ENCODE measurements at places on chromosomes 11 and 22. TPM values are rescaled to one million over a fixed set of nuclear protein-coding genes. Genes with fewer than 3 reads are reported as not detected.

- no peak for DNase-seq
Observed at GRCh38 chr11:86800960-86801272, 574 bp downstream of the PRSS23 start.

DNA sequence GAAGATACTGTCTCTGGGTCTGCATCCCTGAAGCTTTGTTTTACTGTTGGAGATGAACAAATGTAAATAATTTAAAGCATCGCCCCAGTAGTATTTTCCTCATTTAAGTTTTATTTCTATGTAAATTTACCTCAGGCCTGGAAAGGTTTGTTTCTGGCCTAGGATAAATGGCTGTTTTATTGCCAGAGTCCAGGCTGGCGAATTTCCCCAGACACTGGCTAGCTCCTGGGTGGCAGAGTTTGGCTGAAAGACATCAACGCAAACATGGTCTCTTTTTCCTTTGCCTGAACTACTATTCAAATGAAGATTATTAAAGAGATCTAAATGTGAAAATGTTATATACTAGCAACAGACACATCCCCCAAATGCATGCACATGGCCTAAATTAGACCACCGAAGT is 136.7 kb upstream of the SESN3 start:
- DNase-seq: no peak

Gene GLYATL1B
- total RNA-seq: not detected

Gene OR5B21
- not detected for total RNA-seq

Gene SLC17A6
- total RNA-seq: not detected

Gene RAC2
- total RNA-seq: 50.4 TPM

GRCh38 chr11:27679136-27680015 is 20.9 kb downstream of the BDNF start:
- DNase-seq: no peak

Gene MS4A6A
- total RNA-seq: 12.7 TPM

Gene C22orf31
- not detected for total RNA-seq

GRCh38 chr22:42368379-42369249 is 63.6 kb downstream of the NFAM1 start:
- peak; percentile 64 for DNase-seq

DNA sequence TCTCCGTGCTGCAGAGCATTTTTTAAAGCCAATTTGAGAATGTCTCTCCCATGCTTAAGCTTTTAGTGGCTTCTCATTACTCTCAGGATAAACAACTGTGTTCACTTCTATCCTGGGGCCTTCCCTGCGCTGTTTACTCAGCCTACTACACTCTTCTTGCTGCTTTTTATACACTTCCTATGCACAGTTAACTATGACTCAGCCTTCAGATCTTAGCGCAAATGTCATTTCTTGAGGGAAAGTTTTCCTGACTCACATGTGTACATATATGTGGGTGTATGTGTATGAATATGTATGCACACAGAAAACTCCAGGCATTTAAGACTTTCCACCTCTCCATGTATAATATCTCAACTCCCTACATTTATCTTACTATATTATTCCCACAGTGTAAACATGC is 9.8 kb downstream of the THAP12 start:
- DNase-seq: no peak

- DNase-seq: peak; percentile 11
Observed at GRCh38 chr11:47377571-47378009, 757 bp downstream of the SPI1 start.

Gene SCUBE2
- total RNA-seq: 1.7 TPM

Gene CTSW
- total RNA-seq: 1.1 TPM

Gene CDC42BPG
- 58.9 TPM for total RNA-seq

DNA sequence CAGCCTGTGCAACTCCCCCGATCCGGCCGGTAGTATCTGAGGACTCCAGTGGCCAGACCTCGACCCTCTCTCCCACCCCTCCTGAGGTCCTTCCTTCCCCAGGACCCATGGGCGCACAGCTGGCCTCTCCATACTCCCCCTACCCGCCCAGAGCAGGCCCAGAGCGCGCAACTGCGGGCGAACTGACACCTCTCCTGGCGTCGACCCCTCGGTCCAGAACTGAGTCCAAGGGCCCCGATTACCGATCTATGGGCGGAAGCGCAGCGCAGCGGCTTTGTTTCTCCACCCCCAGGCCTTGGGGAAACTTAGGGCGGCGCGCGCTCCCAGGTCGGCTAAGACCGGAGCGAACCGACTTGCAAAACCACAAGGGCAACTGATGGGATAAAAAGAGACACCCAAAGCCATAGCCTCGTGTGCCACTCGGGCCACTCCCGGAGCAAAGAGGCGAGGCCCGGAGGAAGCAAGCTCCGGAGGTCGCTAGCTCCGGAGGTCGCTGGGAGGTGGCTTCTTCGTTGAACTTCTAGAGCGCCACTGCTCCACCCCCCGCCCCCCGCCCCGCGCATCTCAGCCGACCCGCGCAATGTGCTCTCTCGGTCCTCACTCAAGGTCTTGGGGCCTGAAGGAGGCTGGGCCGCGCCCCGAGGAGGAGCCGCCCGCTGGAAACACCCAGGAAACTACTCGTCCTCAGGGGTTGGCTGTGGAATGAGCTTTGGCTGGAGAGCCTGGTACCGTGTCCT is 9.8 kb upstream of the ALX4 start:
- no peak for DNase-seq

DNA sequence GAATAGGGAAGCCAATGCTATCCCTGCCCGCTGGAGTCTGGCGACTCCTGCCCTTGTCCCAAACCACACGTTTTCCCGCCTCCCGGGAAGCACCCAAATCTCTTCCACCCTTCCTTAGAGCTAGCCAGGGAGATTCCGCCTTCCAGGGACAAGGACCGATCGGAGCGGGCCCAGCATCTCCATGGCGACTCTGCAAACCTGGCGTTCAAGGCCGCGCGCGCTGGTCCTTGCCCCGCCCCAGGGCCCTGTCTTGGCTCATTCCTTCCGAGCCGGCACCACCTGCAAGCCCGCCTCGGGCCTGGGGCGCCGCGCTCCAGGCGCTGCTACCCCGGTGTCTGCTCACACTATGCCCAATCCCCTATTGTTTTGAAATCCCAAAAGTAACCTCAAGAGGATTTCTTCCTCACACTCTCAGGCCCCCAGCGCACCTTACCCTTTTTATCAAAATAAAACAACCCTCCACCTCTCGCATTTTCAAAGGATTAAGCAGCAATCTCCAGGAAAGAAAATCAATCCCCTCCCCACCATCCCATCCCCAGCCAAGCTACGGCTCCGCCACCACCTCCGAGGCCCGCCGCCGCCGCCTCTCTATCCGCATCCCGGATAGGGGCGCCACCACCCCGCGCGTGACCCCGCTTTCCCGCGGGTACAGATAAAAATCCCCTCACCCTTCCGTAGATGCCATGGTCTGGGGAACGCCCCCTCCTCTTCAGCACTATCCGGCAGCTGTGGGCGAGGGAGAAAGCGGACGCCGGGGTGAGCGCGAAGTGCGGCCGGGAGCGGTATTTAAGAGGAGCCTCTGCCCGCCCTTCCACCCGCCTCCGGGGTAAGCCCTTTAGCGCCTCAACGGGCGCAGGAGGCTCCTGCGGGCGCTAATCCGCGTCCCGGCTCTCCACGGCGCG is 825 bp downstream of the SLC1A2 start:
- no peak for DNase-seq

DNA sequence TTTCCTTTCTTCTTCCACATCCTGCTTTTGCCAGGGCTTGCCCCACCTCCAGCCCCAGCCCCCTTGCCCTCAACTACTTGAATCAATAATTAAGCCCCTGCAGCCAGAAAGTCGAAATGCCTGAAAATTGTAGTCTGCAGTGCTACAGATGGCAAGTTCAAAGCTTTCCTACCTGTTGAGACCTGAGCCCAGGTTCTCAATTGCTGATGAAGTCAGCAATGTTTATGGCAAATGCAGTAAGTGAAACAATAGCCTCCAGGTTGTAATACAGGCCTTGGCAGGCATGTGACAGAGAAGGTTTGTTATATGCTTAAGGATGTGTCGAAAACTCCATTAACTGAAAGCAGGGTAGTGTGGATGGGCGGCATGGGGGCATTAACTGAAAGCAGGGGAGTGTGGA is 181.1 kb upstream of the SESN3 start:
- no peak for DNase-seq

DNA sequence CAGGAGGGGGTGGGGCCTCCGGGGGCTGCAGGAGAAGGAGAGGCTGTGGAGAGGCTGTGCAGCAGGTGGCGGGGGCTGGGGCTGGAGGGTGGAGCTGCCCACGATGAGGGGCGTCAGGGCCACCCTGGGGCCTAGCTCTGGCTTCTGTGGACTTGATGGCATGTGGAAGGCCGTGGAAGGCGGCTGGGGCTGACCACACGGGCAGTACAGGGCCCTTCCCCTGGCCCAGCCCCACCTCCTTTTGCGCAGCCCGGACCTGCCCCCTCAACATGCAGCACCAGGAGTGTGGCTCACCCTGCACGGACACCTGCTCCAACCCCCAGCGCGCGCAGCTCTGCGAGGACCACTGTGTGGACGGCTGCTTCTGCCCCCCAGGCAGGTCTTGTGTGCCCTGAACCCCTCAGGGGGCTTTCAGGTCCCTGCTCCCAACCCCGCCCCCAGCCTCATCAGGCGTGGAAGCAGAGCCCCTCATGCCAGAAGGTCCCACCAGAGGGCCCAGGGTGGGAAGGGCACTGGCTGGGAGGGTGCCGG is 6.1 kb downstream of the MUC5B start:
- no peak for DNase-seq

- no peak for DNase-seq
Observed at GRCh38 chr22:19984201-19984753, 32.3 kb downstream of the ARVCF start.

DNA sequence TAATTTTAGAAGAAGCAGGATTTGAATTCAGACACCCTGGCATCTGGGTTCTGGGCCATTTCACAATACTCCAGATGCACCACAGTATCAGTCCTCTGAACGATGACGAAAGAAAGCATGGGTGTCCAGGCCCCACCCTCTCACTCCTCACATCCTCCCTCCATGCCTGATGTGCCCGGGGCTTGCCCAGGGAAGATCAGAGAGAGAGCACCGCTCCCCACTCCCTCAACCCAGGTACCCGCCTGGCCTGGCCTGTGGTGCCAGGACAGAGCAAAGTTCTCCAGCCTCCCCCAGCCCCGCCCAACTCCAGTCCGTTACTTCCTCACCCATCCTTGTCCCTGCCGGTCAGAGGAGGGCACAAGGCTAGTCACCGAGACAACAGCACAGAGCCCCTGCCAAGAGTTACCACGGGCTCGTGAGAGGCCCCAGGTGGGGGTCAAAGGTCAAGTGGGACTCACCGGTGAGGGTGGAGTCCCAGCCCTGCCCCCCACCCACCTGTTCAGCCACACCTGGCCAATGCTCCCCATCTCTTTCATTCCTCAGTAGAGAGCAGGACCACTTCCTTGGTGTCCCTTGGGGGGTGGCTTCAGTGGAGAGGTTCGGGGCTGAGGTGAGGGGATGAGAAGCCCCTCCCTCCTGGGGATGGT is 8.1 kb downstream of the BCL9L start:
- DNase-seq: no peak

Gene RAG1
- 5.0 TPM for total RNA-seq

GRCh38 chr11:62770778-62771143 is 435 bp upstream of the TAF6L start:
- DNase-seq: no peak

Gene SEC14L3
- not detected for total RNA-seq

DNA sequence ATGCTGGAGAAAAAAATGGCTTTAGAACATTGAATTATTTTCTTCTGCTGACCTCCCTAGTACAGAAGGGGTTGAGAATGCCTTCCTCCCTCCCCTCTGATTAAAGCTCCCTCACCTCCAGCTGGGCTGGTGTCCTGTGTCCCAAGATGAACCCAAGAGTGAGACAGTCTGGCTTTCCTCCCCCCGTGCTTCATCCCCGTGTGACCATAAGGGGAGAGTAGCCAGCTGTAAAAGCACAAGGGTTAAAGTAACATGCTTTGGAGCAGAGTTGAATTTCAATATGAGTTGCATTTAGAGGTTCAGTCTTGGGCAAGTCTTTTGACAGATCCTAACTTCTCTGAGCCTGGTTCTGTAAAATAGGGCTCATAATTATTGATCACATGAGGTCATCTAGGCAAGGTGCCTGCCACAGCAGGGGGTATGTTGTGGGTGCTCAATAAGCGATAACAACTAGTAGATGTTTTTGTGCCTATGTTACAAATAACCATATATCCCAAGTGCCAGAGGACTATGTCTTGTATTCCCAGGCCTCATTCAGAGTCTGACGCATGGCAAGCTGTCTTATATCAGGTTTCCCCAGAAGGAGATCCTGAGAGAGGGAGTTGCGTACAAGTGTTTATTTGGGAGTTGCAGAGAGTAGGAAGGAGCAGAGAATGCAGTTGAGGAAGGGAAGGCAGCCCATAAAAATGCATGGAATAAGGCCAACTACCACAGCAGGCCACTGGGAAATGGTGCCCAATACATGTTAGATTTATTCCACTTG is 4.1 kb downstream of the PRG2 start:
- DNase-seq: no peak

DNA sequence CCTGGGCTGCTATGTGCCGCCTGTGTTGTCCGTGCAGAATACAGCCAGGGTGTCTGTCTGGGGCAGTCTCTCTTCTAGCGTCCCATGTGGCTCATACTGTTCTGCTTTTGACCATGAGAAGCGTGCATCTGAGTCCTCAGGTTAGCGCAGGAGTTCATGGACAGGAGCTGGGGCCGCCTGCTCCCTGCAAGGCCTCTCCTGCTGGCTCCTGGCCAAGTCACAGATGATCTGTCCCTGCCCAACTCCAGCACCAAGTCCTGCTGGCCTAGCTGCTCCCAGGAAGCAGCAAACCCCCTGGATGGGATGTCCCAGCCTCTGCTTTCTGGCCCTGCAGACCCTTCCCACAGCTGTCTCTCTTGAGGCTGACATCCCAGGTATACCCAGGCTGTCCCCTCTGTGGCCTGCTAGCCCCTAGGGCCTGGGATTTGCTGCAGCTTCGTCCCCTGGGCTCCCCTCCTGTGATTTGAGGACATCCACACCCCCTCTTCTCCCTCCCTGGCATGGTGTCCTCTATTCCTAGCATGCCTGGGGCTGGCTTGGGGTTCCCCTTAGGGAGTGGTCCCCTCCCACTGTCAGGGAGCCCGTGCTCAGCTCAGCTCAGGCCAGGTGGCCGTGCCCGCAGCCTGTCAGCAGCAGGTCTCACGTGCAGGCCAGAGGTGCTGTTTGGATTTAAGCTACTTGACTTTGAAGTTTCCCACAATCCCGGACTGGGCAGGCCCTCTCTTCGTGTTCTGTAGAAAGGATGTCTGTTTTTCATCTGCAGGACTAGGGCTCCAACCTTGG is 17.8 kb downstream of the PRR5 start:
- DNase-seq: peak; percentile 79

- DNase-seq: no peak
Observed at GRCh38 chr11:94834911-94835593, 66.9 kb downstream of the AMOTL1 start.

Gene SEPTIN3
- not detected for total RNA-seq

- no peak for DNase-seq
Observed at GRCh38 chr22:49849161-49850020, 4.3 kb upstream of the ZBED4 start.

Gene SYT7
- total RNA-seq: 1.3 TPM

- peak; percentile 88 for DNase-seq
Observed at GRCh38 chr11:2202071-2202899, 30.7 kb upstream of the TH start.

- no peak for DNase-seq
Observed at GRCh38 chr22:49692499-49693225, 135.0 kb downstream of the BRD1 start.

GRCh38 chr11:89463266-89463780 is 27.9 kb downstream of the NOX4 start:
- no peak for DNase-seq

Gene UBQLNL
- total RNA-seq: 0.92 TPM
